ENCODE measurements at places on chromosomes 6 and 20.

- no peak for DNase-seq
These were observed 116.8 kb upstream of the BEND6 start for GRCh38 chr6:56838016-56838555.

DNA sequence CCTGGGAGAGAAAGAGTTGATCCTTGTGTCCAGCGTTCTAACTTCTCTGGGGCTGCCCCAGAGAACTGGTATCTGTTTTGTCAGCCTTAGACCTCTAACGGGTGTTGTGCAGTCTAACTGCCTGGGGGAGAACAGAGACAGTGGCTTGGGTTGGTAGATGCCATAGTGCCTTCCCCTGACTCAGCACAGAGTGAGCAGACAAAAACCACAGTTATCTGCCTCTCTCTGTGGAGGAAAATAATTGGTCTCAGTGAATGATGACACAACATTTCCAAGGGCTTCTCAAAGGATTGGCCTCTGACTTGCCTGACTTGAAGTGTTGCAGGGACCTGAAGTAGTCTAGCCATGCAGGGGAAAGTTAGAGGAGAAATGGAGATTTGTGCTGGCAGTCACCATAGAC lies 226.2 kb upstream of the MAN1A1 start:
- no peak for DNase-seq

- no peak for DNase-seq
These were observed 23.3 kb downstream of the STK38 start for GRCh38 chr6:36523936-36524499.

- no peak for DNase-seq
These were observed 904.3 kb downstream of the PHF3 start for GRCh38 chr6:64539917-64540316.

DNA sequence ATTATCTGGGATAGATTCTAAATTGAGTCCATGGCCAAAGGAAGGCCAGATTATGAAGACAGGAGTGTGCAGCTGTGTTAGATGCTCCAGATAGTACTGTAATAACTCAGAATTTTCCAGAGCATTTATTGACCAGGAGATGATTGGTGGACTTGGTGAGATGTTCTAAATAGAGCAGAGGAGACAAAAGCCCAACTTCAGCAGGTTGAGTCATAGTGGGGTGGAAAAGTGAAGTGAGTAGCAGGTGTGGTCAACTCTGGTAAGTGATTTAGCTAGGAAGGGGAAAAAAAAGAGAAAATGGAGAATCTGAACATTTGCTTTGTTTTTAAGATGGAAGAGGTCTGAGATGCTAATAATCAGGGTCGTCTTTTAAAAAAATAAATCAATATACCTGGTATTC lies 227.4 kb downstream of the TMEM200A start:
- no peak for DNase-seq

DNA sequence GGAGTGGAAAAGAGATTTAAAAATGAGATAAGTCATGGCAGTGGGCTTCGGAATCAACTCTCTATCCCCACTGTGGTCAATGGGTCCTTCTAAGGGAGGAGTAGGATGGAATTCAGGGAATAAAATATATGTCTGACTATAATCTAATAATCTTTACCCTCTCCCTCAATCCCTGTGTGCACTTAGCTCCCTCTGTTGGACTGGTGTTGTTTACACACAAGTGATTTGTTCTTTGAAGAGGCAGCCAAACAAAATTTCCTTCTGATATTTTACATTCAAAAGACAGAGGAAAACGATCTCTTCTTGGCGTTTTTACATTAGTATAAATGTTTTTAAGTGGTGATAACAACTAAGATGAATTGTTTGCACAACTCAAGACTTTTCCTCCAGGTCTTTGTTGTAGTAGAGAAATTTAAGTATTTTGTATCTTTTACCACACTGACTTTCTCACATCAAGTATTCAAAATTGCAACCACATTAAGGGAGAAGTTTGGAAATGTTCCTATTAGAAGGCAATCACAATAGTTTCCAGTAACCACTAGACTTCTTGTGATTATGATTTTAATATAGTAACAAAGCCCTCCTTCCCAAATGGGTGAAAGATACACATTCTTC lies 317.8 kb downstream of the CENPW start:
- no peak for DNase-seq
